NCI-H1694 (cell line): ENCODE measurements at places on chromosomes 1 and 21.

- DNase-seq: no peak
Observed at GRCh38 chr21:36783612-36784374, 84.9 kb downstream of the SIM2 start.

DNA sequence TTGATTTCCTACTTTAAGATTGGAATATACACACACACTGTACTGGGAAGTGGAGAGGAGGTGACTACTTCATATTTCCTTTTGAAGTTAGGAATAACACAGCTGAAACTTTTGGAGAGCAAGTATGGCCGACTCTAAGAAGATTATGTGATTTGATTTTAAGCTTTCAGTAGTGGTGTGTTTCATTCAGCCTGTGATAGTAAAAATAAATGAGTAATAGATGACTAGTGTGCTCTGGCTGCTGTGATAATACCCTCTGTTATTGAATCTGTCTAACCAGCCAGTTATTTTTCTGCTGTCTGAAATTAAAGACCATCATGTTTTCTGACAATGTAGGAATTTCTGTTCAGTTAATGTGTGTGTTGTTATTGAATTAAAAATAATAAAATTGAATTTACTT lies 48.3 kb downstream of the CTTNBP2NL start:
- no peak for DNase-seq

DNA sequence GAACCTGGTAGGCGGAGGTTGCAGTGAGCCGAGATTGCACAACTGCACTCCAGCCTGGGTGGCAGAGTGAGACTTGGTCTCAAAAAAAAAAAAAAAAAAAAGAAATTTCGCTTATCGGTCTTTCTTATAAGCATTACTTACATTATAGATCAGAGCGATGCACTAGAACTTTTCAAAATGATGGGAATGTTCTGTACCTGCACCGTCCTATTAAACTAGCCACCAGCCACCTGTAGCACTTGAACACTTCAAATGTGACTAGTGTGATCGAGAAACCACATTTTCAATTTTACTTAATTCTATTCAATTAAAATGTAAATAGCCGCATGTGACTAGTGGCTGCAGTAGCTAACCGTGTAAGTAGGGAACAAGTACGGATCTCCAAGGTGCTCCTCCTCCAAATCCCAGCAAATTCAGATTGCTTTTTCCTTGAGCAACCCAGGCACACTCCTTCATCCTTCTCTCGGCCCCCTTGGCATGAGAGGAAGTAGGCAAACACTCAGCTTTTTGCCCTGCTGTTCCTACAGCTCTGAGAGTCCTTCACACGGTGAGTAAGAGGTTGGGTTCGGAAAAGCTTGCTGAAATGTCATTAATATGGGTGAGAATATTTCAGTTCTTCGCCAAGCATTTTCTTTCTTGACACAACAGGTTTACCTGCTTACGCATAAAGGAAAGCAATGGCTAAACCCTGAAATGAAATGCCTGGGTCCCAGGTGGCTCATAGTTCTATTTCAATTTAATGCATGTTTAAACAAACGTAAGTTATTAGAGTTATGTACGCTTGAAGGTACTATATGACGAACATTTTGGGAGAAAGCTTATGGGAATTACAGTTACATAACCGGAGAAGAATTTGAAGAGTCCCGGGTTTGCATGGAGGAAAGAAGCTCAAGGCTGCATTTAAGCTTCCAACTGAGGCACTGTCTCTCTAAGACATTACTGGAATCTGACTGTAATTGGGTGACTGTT lies 69.5 kb upstream of the HUNK start:
- DNase-seq: no peak

GRCh38 chr21:38917043-38917774 lies 111.5 kb downstream of the ETS2 start:
- no peak for DNase-seq

DNA sequence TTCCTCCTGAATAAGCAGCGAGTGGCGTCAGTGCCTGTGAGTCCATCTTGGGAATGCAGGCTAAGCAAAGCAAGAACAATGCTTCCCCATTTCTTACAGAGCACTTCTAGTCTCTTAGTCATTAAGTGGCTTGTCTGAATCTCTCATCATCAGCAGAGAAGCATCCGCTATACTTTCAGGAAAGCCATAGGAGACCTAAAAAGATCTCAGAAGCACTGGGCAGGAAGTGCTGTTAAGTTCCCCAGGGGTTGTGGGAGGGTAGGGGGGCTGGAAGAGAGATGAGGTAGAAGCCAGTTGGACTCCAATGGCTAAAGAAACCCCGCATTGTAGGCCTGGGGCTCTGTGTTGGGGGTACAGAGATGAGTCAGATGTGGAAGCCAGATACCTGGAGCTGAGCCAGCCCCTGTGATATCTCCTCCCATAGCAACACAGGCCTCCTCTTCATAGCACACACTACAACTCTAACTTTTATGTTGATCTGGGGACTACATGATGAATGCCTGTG lies 44.9 kb downstream of the SYT6 start:
- DNase-seq: no peak

- no peak for DNase-seq
Observed at GRCh38 chr1:169132512-169133227, 26.2 kb downstream of the ATP1B1 start.

DNA sequence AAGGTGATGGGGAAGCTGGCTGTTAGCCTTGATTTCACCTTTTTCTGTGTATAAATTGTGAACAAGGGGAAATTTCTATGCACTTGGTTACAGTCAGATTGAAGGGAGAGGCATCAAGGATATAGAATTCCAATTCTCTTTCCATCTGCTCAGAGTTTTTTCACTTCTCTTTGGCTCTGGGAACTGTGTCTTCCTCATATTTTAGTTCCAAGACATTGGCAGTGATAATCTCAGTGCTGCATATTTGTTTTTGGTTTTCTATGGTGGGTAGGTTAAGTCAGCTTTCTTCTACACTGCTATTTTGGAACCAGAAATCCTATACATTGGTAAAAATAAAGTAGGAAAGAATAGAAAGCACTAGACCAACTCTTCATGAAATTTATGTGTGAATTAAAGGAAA lies 569.6 kb upstream of the CXADR start:
- no peak for DNase-seq

- DNase-seq: no peak
Observed at GRCh38 chr1:44786841-44787426, 1.0 kb downstream of the BEST4 start.

GRCh38 chr1:243663651-243664050 lies 186.4 kb downstream of the AKT3 start:
- DNase-seq: no peak

- DNase-seq: no peak
Observed at GRCh38 chr1:211348547-211348946, 21.9 kb downstream of the TRAF5 start.

- DNase-seq: peak; percentile 72
Observed at GRCh38 chr1:9874959-9875635, 35.0 kb downstream of the CTNNBIP1 start.

- no peak for DNase-seq
Observed at GRCh38 chr1:235790123-235790522, 76.6 kb downstream of the LYST start.

DNA sequence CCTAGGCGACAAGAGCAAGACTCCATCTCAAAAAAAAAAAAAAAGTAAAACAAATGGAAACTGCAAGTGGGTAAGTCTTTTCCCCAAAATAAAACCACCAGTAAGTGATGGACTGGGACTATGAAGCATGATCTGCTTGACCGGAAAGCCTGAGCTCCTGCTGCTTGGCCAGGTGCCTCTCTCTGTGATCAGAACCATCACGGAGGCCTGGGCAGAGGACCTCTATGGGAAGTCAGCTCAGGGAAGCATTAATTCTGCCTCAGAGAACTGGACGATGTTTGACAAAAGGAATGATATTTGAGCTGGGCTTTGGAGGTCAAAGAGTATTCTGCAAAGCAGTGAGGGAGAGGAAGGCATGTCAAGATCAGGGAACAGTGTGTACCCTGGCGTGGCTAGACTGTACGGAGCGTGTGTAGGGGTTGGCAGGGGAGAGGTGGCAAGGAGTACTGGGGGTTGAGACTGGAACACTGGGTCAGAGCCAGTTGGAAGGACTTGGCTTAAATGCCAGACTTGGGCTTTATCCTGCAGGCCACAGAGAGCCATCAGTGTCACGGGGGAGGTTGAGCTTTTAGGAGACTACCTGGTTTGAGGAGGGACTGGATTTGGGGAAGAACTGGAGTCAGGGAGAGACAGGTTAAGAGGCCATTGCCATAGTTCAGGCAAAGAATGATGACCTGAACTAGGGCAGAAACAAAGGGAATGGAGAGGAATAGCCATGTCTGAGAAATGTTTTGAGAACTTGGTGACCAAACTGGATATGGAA lies 16.4 kb downstream of the ATP1A2 start:
- no peak for DNase-seq

- DNase-seq: no peak
Observed at GRCh38 chr21:43321111-43321510, 105.8 kb downstream of the SIK1 start.

DNA sequence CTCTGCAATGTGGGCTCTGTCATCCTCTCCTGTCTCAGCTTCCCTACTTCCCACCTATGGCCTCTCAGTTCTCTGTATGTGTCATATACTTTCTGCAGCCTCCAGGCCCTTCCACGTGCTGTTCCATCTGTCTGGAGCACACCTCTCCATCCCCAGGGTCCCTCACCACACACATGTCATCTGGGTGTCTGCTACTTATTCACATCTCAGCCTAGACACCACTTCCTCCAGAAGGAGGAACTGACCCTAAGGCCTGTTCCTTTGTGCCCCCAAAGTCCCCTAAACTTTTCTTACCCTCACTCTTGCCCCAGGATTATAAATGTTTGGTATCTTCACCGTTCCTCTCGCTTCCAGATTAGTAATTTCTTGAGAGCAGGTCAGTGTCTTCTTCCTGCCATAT lies 10.1 kb downstream of the LACTBL1 start:
- no peak for DNase-seq

GRCh38 chr1:183590244-183591191 lies at the start of gene NCF2:
TSS of gene NCF2 (minus strand) at chr1:183590459. CDS start at chr1:183590329, 130 bp downstream.
- no peak for DNase-seq

GRCh38 chr1:74811436-74812179 lies 78.7 kb downstream of the TYW3 start:
- DNase-seq: peak; percentile 91
